Umbilical cord (tissue), 2 donors: ENCODE measurements at places on chromosomes 11 and 22.

GRCh38 chr11:72228844-72229231 lies 4.3 kb downstream of the INPPL1 start:
- no peak for DNase-seq

- peak; percentile 77 for DNase-seq
Observed at GRCh38 chr11:94705891-94706615, 62.1 kb upstream of the AMOTL1 start.

DNA sequence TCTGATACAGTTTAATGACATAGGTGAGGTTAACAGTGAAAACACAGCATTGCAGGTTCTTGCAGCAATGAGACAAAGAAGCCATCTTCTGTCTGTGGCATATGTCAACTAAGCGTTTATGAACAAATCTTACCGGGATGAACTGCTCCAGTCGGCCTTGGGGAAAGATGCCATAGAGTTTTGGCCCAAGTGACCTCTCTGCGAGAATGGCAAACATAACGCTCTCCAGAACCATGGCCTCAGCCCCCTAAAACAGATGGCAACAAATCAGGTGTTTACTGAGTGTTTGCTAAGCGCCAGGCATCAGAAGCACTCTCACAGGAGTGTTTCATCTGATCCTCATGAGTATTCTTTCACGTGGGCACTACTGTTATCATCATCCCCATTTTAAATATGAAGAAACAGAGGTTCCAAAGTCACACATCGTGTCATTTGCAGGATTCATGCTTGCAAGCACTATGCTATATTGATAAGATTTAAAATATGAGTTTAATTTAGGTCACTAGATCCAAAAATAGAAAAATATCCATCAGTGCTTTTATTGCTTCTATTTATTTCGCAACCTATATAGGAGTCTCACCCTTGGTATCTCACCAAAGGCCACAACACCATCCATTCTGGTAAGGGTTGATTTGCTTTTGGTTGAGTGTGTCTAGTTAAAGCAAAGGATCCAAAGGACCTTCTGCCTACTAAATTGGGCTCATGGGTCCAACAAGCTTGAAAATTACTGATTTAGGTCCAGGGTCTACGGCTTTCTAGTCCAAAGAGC lies 35.9 kb downstream of the TCIRG1 start:
- no peak for DNase-seq

DNA sequence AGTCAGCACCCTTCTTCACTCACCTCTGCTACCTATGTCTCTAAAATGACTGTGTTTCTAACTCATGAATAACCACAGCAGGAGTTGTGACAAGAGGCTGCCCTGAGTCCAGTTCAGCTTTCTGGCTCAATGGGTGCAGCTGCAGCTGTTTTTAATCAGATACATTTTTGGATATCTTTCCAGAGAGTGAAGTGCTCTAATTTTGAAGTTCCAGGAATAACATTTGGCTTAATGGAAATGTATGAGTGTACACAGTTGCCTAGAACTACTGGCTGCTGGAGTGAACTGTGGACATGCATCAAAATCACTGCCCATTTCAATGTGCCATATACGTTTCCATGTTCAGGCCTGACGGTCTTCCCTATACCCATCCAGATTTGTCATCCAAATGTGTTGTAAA lies 769.5 kb upstream of the ANO3 start:
- DNase-seq, result peak; percentile 28

DNA sequence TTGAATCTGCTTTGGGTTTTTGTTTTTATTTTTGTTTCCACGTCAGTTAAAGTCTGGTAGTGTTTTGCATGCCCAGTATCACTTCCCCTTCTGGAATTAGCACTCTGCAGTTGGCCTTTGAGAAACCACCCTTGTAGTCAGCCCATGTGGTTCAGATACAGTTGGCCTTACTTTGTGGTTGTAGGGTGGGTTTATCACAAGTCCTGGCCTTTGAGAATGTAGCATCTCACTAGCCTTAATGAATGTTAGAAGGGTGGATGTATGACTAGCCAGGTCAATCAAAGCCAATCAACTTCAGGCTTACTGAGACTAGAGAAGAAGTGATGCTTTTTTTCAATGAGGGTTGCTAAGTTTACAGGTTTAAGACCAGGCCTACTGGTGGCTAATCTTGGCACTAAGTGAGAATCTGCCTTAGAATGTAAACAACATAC lies 19.8 kb downstream of the ARL14EP start:
- peak; percentile 23 for DNase-seq

DNA sequence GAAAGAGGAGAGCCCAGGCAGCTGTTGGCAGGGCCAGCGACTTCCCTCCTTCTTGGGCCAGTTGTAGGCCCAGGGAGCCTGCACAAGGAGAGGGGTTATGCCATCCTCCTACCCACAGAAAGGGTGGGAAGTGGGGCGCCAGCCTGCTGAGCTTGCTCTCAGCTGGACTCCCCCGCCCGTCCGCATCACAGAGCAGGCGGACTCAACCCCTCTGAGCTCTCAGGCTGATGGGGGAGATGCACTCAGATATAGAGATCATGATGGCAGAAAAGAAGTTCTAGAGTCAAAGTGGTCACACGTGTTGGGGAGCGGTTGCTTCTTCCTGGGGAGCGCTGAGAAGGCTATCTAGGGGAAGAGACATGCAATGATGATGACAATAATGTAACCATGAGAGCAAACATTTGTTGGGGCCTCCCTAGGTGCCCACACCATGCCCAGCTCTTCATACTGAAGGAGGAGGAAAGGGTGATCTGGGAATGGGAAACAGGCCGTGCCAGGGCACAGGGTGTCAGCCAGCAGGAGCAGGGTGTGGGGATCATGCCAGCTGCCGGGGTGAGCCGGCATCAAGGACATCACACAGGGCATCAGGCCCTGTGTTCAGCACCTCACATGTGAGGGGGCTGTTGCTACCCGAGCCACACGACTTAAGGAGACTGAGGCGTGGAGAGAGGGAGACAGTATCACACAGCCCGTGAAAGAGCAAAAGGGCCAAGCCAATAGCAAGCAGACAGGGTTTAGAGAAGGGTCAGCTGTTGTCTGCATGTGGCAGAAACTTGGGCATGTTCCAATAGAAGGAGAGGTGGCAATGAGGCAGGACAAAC lies 7.7 kb downstream of the SLC35E4 start:
- no peak for DNase-seq

DNA sequence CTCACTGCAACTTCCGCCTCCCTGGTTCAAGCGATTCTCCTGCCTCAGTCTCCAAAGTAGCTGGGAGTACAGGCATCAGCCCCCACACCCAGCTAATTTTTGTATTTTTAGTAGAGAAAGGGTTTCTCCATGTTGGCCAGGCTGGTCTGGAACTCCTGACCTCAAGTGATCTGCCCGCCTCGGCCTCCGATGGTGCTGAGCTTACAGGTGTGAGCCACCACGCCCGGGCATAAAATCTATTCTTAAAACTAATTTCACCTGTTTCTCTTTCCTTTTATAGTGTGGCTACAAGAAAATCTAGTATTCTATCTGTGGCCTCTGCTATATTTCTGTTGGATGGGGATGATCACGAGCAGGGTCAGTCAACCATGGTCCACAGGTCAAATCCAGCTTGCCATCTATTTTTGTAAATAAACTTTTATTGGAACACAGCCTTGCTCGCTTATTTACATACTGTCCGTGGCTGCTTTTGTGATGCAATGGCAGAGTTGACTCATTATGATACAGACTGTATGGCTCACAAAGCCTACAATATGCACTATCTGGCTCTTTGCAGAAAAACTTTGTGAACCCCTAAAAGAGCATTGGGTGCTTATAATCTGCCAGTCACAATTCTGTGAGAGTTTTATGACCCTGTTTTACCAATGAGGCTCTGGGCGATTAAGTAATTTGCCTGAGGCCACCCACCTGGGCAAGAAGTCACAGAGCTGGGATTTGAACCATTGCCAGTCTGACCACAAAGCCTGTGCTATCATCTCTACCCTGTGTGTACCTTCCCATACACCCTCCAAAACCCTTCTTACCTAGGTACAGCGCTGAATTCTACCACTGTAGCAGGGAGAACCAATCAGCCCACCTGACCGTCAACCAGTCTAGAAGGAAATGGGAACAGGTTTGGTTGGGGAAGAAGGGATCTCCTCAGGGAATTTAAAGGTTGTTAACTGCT lies 28.3 kb downstream of the SLC1A2 start:
- no peak for DNase-seq

- DNase-seq, result no peak
Observed at GRCh38 chr11:13291800-13292199, 14.2 kb downstream of the BMAL1 start.

DNA sequence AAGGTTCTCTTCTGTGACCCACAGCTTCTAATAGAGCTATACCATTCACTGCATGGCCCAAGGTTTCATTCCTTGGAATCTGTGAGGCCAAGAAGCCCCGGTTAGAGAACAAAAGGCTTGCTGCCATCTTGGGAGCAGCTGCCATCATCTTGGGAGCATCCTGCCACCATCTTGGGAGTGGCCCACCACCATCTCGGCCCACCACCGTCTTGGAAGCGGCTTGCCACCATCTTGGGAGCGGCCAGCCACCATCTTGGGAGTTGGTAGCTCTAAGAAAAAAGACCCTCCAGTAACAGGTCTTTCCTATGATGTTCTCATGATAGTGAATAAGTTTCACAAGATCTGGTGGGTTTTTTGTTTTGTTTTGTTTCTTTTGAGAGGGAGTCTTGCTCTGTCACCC lies 703.9 kb upstream of the ANO3 start:
- DNase-seq, result no peak

DNA sequence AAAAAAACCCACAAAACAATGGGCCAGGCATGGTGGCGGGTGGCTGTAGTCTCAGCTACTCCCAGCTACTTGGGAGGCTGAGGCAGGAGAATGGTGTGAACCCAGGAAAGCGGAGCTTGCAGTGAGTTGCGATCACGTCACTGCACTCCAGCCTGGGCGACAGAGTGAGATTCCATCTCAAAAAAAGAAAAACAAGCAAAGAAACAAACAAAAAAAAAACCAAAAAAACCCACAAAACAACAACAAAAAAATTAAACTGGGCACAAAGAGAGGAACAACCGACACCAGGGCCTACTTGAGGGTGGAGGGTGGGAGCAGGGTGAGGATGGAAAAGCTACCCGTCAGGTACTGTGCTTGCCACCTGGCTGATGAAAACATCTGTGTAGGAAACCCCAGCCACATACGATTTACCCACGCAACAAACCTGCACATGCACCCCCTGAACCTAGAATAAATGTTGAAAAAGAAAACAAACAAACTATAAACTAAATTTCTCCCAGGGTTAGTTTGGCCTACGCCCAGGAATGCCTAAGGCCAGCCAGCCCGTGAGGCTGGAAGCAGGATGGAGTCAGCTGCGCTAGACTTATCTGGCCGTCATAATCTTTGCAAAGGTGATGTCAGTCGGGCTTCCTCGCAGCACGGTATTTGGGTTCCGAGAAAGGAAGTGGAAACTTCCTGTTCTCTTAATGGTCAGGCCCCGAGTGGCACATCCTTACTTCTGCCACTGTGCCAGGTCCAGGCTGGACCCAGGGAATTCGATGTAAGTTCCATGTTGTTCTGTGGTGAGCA lies 21.9 kb upstream of the CYB5R3 start:
- no peak for DNase-seq

- DNase-seq, result no peak
Observed at GRCh38 chr11:88188932-88189253, 13.7 kb upstream of the RAB38 start.

DNA sequence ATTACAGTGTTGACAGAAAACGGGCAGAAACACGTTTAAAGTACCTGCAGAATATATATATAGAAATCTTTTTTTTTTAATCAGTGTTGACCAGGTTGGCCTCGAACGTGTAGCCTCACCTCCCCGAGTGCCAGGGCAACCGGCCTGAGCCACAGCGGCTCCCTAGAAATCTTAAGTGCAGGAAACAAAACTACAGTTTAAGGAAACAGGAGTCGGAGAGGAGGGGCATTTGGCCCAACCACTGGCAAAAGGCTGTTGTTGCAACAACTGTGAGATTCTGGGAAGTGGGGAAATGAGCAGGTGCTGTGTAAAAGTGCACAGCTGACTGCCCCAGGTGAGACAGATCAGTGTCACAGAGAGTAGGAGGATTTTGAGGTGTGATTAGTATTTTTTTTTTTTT lies 3.7 kb downstream of the YWHAH start:
- DNase-seq, result no peak

DNA sequence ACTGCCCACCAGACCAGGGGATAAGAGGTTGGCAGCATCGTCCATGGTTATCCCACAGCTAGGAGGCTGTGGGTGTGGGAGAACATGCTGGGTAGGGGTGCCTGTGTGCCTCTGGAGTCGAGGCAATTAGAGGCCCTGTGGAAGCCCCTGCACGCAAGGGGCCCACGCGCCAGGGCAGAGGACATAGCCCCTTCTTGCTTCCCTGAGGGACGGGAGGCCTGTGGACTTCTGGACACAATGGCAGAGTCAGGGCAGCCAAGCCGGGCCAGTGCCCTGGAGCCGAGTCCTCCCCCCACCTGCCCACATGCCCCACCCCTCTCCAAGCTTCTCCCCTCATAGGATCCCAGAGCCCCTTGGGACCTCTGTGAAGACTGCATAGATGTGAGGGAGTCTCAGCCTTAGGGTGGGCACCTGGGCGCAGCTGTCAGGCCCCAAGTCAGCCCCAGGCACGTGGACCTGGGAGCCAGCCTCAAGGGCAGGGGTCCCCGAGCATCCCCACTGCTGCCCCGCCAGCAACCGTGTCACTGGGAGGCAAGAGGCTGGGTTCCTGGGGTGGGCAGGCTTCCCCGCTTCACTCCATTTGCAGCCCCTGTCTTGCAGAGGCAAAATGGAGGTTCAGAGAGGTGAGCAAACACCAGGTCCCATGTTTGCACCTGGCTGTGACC lies 52.4 kb downstream of the CDKN1C start:
- no peak for DNase-seq

GRCh38 chr11:28448186-28448585 lies 340.0 kb downstream of the METTL15 start:
- no peak for DNase-seq

DNA sequence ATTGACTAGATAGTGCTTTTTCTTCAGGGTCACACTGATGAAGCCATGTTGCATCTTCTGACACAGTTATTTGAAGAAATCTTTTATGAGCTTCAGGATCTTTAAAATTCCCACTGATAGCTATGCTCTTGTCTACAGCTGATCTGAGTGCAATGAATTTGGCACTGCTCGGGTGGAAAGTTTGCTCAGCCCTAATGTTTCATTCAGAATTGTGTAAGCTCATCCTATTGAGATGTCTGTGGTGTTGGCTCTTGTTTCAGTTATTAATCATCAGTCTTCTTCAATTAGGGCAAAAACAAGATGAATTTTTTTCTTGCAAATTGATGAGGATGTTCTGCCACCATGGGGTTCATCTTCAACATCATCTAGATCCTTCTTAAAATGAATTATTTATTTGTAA lies 1387.0 kb upstream of the RAG2 start:
- DNase-seq, result no peak
